H7 (cell line): ENCODE measurements at places on chromosomes 16 and 17. TPM values are rescaled to one million over a fixed set of nuclear protein-coding genes. Genes with fewer than 3 reads are reported as not detected.

The TMEM220 gene
- 1.9 and 5.3 TPM in 2 replicates for total RNA-seq

The LPO gene
- not detected in 2 replicates for total RNA-seq

The PCGF2 gene
- 19.3 and 27.0 TPM in 2 replicates for total RNA-seq

The KRT20 gene
- not detected in 2 replicates for total RNA-seq

The NME3 gene
- 147 and 179 TPM in 2 replicates for total RNA-seq

The ESRP2 gene
- total RNA-seq = 15.5 and 18.0 TPM in 2 replicates

The CLDN7 gene
- total RNA-seq = 30.8 and 40.8 TPM in 2 replicates

The NDRG4 gene
- total RNA-seq = 24.9 and 27.6 TPM in 2 replicates

The SCNN1B gene
- total RNA-seq = 1.5 and 1.6 TPM in 2 replicates

The TNFSF12 gene
- 6.2 and 9.6 TPM in 2 replicates for total RNA-seq

The CTRL gene
- 2.4 and 3.7 TPM in 2 replicates for total RNA-seq

The SLC16A11 gene
- 0.24 and 0.37 TPM in 2 replicates for total RNA-seq

The ITFG1 gene
- total RNA-seq = 28.1 and 37.6 TPM in 2 replicates

The GNG13 gene
- total RNA-seq = not detected in 2 replicates

The ZPBP2 gene
- total RNA-seq = not detected in 2 replicates

The KARS1 gene
- 260 and 263 TPM in 2 replicates for total RNA-seq

The CCL7 gene
- total RNA-seq = not detected in 2 replicates

The DNAH17 gene
- total RNA-seq = 0.59 and 0.87 TPM in 2 replicates

The CD300LG gene
- total RNA-seq = not detected in 2 replicates

The ANKRD40CL gene
- total RNA-seq = not detected in 2 replicates
